ENCODE measurements at places on chromosomes 1 and 21. TPM values are rescaled to one million over a fixed set of nuclear protein-coding genes. Genes with fewer than 3 reads are reported as not detected.

SLAMF9 gene
- total RNA-seq = not detected

ETV3L gene
- total RNA-seq = not detected

CITED4 gene
- 3.0 TPM for total RNA-seq

PALMD gene
- total RNA-seq = not detected

FLG2 gene
- total RNA-seq = not detected
